ENCODE measurements at places on chromosomes 1 and 21.

- no peak for DNase-seq
These were observed 1.1 kb downstream of the USP48 start for GRCh38 chr1:21781815-21782348.

DNA sequence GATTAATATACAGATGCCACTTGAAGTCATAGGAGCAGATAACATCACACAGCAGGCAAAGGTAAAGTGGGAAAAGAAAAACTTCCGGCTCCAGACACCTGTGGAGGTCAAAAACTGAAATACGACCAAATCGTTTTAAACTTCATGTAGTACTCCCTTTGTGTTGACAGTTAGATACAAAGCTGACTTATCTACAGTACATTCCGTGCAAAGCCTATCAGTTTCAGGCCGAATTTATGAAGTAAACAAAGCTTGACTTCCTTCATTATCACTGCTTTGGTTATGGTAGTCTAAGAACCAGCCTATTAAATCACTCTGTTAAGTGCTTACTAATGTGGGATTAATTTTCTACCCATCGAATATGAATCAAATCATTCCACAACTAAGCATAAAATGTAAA is 156.3 kb downstream of the SMYD3 start:
- DNase-seq = no peak

- DNase-seq = no peak
These were observed 3.8 kb upstream of the CDC20 start for GRCh38 chr1:43354936-43355335.

DNA sequence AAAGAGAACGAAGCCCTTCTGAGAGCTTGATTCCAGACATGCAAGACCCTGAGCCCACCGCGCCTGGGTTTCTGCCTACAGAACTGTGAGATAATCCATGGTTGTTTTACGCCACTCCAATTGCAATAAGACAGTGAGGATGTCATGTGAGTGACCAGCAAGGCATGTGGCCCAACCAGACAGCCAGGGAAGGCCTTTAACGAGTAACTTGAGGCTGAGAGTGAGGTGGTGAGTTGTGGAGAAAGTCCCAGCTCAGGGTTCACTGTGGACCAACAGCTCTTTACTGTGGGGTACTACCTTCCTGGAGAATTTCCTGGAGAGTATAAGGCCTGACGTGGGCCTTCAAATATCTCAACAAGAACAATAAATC is 153.9 kb downstream of the ETS2 start:
- no peak for DNase-seq

- DNase-seq = no peak
These were observed 43.5 kb upstream of the NRDC start for GRCh38 chr1:51922040-51922439.

- no peak for DNase-seq
These were observed 437.4 kb downstream of the NPHP4 start for GRCh38 chr1:5554784-5555183.

DNA sequence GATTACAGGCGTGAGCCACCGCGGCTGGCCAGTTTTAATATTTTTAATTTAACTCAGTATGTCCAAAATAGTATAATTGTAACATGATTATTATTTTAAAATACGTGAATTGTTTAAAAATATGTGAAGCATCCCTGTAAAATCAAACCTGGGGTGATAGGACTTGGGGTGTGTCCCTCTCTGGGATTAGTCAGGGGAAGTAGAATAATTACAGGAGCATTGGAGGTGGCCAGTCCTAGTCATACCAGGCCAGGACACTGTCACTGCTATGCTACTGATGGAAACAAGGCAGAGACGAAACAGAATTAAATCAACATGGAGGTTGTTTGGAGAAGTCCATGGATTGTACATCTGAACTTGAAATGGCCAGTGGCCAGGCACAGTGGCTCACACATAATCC is 16.8 kb downstream of the SZRD1 start:
- DNase-seq = no peak

DNA sequence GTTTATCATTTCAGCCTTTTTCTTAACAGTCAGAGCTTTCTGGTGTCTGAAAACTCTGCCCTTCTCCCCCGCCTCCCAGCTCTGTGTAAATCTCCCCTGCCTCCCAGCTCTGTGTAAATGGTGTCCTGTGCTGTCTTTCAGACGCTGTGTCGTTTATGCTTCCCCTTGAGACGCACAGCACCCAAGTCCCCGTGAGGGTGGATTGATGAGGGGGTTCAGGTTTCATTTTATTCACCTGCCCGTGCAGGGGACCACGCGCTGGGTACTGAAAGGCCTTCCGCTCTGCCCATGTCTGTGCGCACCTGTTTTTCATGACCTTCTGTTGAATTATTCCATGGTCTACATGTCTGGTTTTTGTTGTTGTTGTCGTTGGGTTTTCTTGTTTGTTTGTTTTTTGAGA is 108.2 kb upstream of the COL6A1 start:
- no peak for DNase-seq

DNA sequence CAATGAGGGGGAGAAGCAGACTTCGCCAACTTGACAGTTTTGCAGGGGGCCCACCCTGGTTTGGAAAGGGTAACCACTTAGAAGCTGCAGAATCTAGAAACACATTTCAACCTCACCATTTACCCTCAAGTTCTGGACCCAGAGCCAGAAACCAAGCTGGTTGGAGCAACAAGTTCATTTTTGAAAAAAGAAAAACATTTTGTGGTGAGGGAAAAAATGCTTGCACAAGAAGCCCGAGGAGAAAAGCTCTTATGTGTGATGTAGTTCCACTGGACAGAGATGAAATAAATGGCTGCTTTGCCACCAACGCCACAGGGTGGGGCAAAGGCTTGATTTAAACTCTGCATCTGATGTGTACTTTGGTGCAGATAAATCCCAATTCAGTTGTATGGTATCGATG is 10.6 kb upstream of the NGF start:
- no peak for DNase-seq

DNA sequence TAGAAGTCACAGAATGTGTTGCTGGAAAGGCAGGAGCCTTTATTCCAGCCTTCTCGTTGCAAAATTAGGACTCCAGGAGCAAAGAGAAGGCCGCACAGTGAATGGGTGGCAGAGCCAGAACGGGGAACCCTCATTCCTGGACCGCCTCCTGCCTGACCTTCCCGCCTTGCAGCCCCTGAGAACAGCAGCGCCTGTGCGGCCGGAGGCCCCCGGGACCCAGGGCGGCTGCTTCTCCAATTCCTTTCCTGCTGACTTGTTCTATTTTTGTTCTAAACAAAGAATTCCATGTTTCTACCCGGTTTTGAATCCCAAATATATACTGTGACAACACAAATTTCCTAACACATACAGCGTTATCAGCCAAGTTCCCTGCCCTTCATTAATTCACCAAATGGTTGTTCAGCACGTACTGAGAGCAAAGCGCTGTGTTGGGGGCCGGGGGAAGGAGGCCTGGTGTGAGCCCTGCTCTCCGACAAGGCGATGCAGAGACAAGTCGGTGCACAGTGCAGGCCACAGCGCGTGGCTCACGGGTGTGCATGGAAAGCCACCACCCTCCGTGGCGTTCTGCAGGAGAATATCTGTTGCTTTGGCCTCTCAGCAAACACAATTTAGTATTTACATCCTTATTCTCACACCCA is 31.9 kb upstream of the COL6A2 start:
- DNase-seq = no peak

DNA sequence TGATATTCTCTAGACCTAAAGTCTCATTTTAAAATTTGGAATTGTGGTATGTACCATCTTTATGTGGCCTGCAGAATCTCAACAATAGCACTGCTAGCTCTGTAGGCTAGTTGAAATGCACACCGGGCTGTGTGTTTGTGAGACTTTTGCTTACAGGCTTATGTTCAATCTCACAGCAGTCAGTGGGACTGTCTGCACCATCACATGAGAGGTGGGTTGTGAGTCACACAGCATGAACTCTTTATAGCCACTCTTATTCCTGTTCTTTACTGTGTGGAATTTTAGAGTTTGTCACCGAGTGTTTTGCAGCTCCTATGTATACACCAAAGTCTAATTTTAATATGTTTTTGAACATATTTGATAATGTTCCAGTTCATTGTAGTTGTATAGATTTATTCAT is 74.6 kb downstream of the RASAL2 start:
- DNase-seq = no peak

DNA sequence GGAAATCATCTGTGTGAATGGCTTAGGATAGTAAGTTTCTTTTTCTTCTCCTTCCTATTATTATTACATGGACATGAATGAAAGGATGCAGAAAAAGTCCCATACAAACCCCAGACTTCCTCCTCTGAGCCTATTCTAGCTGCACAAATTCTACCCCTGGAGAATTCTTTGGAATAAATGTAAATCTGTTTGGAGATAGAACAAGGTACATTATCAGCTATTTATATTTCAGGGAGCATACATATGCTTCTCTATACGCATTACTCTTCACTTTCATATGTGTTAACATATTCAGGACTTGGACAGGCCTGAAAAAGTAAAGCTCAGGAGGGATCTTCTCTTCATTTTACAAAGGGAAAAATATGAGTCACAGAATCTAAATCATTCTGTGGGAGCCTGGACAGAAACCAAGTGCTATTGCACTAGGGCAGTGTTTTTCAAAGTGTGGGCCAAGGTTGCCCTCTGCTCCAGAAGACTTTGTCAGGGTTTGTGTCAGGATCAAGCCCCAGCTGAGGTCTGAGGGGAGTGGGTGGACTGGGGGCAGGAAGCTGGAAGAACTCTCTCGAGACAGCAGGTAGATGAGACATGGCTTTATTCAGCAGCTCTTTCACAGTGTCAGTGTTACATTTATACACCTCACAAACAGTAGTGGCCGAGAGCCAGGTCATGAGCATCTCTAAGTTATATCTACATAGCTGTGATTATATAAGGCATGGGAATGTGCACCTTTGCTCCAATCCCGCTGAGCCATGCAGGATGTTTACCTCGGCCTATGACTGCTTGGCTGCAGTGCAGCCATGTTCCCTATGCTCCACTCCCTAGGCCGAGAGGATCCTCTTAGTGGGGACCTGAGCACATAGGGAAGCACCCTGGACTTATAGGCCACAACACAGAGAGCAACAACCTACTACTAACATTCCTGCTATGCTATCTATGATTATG is 114.3 kb downstream of the GDAP2 start:
- DNase-seq = no peak

DNA sequence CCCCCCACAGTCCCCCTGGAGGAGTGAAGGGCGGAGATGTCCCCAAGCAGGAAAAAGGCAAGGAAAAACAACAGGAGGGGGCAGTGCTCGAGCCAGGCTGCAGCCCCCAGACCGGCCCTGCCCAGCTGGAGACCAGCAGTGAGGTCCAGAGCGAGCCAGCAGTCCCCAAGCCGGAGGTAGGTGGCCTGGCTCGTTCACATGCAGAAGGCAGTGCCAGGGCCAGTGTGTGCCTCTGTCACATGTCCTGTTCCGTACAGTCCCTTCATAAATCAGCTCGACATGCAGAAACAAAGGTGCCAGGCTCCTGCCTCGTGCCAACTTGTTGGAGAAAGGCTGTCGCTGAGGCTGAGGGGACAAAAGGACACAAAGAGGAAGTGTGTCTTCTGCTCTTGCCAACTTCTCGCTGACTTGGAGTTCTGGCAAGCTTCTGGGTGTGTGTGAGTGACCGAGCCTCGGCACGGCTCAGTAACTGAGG is 24.1 kb upstream of the MPZL1 start:
- DNase-seq = no peak

GRCh38 chr1:208221291-208221622 is 22.9 kb downstream of the PLXNA2 start:
- DNase-seq = no peak

GRCh38 chr1:109806733-109807400 is 43.1 kb upstream of the EPS8L3 start:
- DNase-seq = no peak

GRCh38 chr1:198604975-198605374 is 33.9 kb upstream of the PTPRC start:
- no peak for DNase-seq

Data from NCI-H524 (cell line).